ENCODE measurements at places on chromosomes 2 and 18.

DNA sequence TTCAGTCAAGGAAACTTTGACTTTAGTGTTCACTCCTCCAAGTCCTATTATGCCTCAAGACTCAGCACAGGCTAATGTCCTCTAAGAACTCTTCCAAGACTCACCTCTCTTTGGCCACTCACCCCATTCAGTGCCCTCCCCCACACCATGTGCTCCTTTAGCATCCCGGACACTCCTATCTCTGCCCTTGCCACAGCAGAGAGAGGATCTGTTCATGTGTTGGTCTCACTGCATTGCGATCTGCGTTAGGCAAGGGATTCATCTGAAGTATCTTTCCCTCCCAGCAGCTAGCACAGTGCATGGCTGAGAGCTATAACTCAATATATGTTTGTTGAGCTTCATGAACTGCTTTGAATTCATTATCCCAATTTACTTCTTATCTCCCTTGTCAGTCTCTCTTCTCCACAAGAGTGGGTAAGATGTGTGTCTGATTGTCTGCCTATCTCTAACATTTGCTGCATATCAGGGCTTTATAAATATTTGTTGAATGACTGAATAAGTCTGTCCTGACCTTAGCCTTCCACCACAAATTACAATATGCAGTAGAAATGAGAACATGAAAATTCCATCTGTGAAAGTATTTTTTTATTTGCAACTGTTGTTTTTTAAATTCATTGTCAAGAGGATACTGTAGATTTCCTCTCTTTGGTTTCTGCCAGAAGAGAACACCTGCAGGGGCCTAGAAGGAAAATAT, 179.9 kb upstream of the NCKAP5 start:
- DNase-seq, result peak; percentile 38

DNA sequence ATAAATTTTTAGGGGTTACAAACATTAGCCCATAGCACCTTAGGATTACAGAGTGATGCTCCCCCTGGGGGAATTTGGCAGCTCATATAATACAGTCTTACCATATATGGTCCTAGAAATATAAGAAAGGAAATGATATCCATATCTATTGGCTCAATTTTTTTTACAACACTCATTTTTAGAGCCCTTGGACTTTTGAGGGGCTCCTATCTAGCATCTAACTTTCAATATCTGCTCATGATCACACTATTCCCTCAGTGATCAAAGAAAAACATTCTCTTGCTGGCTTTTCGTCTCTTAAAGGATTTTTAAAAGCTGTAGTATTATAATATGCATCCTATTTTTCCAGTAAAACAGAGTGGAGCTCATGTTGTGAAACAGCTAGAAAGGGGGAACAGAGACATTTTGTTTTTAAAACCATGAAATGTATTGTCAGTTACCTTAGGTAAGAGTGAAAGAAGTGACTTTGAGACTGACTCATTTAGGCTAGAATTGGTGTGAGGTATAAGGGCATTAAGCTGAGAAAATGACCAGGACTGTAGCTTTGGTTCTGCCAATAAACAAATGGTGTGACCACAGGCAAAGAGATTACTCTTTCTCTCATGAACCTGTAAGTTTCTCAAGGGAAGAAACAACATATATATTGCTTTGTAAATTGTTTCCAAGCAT, 65.8 kb downstream of the ALPK2 start:
- DNase-seq, result no peak

DNA sequence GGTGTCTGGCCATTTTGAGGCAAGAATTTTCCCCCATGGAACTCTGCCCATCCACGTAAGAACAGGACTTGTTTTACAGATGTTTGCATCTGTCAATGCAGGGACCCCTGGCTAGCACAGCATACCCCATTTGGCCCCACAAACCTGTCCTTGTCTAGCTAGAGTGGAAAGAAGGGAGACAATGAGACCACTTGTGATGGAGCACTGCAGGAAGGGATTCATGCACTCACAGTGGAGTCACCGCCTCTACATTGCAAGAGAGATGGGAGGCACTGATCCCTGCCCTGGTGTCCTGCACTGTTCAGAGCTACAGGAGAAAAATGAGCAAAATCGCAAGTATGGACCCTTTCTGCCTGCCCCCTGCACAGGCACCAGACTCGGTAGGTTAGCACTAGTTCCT, 32.5 kb downstream of the NPAS2 start:
- DNase-seq, result no peak

GRCh38 chr2:238985041-238985729, 137.3 kb downstream of the TWIST2 start:
- no peak for DNase-seq

GRCh38 chr2:46024146-46024779, 272.9 kb upstream of the EPAS1 start:
- no peak for DNase-seq

GRCh38 chr2:223601018-223601417, 1.1 kb downstream of the SCG2 start:
- DNase-seq, result no peak

GRCh38 chr2:45173513-45173912, 164.3 kb upstream of the SIX2 start:
- DNase-seq, result peak; percentile 78

DNA sequence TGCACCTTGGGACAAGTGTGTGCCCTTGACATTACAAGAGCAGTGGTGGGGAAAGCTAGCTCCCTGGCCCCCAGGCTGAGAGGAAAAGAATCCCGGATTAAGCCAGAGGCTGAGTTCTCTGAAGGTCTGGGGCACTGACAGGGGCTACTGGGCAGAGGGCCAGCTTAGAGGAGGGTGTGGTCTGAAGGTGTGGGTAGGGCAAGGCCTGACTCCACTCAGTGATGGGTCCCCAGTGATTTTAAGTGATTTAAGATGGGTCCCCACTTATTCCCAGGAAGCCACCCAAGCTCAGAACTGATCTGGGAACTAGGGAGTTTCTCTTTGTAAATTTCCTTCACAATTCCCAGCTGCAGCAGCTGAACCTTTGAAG, 8.8 kb downstream of the TMEM37 start:
- no peak for DNase-seq

GRCh38 chr18:67726882-67727281, 210.4 kb upstream of the DSEL start:
- DNase-seq, result no peak

GRCh38 chr2:241836292-241836691, 22.4 kb downstream of the PDCD1 start:
- DNase-seq, result no peak

- no peak for DNase-seq
Measured at GRCh38 chr2:112239862-112240261, 15.0 kb downstream of the ZC3H8 start.

GRCh38 chr2:95158441-95158840, 1.2 kb downstream of the ZNF514 start:
- DNase-seq, result no peak

DNA sequence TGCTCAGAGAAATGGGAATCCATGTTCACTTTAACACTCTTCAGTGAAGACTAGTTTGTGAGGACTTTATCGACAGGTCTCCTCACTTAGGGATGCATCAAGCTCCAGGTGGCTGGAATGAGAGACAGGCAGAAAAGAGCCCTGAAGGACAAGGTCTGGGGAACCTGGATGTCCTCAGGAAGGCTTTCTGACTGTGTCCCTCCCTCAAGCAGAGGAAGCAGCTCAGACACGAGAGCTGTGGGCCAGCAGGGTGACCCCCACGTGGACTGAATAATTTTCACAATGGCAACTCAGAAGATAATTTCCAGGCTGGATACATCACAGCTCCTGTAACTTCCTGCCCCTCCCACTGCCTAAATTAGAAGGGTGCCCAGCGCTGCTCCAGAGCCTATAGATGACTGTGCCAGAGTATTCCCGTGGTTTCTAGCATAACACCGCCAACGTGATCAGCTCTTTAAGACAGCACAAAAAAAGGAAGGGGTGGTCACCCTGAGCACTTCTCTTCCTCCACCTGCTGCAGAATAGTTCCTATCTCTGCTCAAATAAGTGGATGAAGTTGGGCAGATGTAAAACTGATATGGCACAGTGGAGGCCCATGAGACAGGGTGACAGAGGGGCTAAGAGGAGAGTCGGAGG, 25.7 kb upstream of the NCK2 start:
- no peak for DNase-seq

- peak; percentile 57 for DNase-seq
Measured at GRCh38 chr2:162153608-162154224, 1.7 kb upstream of the GCG start.

DNA sequence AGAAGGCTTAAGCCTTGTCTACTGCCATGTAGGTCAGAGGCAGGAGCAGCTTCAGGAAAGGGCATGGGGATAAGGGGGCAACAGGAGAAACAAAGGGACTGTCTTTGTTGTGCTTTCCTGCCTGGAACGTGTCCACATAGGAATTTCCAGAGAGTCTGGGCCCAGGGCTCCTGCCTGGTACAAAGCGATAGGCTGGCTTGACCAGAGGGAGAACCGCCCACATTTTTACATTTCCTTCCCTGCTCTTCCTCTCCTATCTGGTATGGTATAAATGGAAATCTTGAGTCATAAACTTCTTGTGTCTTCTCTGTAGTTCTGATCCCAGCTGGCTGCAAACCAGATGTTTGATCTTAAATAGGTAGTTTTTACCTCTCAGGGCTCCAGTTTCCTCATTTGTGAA, 414.8 kb downstream of the HRH4 start:
- peak; percentile 11 for DNase-seq

DNA sequence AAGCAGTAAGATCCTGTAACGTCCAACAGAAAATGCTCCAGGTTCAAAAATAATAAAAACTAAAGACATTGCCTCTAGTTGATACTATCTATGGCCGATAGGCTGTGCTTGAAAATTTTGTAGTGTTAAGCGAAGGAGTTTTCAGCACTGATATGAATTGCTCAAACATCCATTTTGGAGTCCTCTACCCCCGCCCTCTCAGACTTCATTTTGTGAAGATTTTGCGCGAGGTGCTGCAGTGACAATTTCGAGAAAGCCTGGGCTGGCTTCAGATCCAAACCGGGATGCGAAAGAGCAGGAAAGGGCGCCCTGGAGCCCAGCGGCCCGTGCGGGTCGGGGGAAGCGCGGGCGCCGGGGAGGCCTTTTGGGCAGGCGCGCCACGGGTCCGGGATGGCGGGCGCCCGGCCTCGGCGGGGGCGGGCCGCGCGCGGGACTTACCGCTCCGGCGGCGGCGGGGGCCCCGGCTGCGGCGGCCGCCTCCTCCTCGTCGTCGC, 1.8 kb downstream of the SP3 start:
- DNase-seq, result peak; percentile 77

- peak; percentile 95 for DNase-seq
Measured at GRCh38 chr2:213238753-213239495, 45.3 kb upstream of the SPAG16 start.

GRCh38 chr2:161036926-161037325, 123.3 kb upstream of the TANK start:
- no peak for DNase-seq

- peak; percentile 84 for DNase-seq
Measured at GRCh38 chr2:205712508-205712907, 30.2 kb downstream of the NRP2 start.

DNA sequence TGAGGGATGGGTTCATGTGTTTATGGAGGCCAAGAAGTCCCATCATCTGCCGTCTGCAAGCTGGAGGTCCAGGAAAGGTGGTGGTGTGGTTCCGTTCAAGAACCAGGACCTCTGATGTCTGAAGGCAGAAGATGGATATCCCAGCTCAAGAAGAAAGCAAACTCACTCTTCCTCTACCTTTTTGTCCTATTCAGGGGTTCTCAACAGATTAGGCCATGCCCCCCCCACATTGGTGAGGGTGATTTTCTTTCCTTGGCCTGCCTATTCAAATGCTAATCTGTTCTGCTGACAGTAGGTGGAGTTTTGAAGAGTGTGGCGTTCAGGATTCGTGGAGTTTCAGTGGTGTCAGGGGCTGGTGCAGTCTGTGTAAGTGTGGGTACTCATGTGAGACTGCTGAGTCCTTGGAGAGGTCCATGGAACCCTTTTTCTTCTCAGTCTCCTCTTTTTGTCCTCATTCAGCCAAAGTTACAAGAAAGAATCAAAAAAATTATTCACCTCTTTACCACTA, 5.9 kb downstream of the MSL3B start:
- DNase-seq, result no peak

DNA sequence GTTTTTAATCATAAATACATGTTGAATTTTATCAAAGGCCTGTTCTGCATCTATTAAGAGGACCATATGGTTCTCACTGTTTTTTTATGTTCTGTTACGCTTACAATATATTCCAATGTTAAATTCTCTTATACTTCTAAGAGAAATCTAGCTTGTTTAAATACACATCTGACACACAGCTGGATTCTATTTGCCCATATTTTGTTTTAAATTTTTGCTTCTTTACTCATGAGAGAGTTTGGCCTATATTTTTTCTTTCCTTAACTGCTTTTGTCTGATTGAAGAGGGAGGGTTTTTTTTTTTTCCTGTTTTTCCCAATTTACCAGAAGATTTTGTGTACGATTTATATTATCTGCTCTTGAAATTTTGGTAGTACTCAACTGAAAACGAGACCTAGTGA, 34.9 kb downstream of the RNF144A start:
- peak; percentile 62 for DNase-seq

- no peak for DNase-seq
Measured at GRCh38 chr18:62354151-62354550, 29.0 kb downstream of the TNFRSF11A start.

DNA sequence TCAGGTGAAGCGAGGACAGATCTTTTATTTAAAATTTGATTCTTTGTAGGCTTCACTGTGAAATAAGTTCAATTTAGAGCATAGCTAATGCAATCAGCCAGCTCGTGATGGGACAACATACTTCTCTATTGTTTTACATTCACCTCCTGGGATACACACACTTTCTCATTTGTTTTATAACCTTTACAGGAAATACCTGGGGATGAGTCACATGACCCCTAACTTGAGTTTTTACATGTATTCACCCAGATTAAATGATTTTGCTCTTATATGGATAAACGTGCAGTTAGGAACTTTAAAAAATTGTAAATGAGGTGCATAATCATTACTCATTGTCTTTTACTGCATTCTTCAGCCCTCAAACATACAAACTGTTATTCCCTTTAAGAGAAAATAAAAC, 152.1 kb downstream of the NEDD4L start:
- peak; percentile 40 for DNase-seq

- DNase-seq, result no peak
Measured at GRCh38 chr2:36197181-36197971, 158.2 kb upstream of the CRIM1 start.

- no peak for DNase-seq
Measured at GRCh38 chr2:233915128-233915527, 2.0 kb upstream of the TRPM8 start.

GRCh38 chr2:181354626-181355025, 102.6 kb upstream of the ITGA4 start:
- peak; percentile 85 for DNase-seq

GRCh38 chr2:80548469-80548868, 243.9 kb upstream of the LRRTM1 start:
- DNase-seq, result no peak

All from fibroblast of skin of abdomen (primary cell).